Uterus (tissue), 4 donors: ENCODE measurements at places on chromosomes 5 and 9.

DNA sequence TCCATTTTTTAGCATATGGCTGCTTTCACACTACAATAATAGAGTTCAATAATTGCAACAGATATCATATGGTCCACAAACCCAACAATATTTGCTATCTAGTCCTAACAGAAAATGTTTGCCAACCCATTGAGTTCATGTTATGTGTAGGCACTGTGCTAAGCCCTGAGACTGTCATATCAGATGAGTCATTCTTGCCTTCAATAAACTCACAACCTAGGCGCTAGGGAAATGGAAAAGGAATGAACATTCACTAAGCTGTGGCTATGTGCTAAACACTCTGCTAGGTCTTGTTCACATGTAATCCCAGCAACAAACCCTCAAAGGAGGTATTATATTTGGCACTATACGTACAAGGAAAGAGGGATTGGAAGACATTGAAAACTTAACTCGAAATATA is 8.4 kb upstream of the TIMD4 start:
- H3K27me3 ChIP-seq = no peaks in the 10 kb centered on the region
- no peaks in the 10 kb centered on the region for H3K4me1 ChIP-seq
- no peaks in the 10 kb centered on the region for H3K36me3 ChIP-seq
- no peak overlapping the region for H3K27ac ChIP-seq

DNA sequence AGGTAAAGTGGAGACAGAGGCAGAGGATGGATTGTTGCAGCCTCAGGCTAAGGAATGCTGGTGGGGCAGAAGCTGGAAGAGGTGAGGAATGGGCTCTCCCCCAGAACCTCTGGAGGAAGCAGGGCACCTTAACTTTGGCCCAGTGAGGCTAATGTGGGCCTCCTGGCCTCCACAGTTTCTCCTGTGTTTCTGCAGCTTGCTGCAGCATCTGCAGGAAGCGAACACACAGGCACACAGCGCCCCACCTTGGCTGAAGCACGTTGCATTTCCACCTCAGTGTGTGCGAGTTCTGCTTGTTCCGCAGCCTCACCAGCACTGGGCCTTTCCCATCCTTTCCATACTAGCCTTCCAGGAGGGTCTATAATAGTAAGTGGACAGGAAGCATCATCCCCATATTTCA is 27.2 kb upstream of the ASS1 start:
- DNase-seq = no peak
- H3K4me1 ChIP-seq = no peaks in the 10 kb centered on the region
- no peak overlapping the region for H3K4me3 ChIP-seq
- no peaks in the 10 kb centered on the region for H3K36me3 ChIP-seq
- H3K27ac ChIP-seq = no peak overlapping the region

DNA sequence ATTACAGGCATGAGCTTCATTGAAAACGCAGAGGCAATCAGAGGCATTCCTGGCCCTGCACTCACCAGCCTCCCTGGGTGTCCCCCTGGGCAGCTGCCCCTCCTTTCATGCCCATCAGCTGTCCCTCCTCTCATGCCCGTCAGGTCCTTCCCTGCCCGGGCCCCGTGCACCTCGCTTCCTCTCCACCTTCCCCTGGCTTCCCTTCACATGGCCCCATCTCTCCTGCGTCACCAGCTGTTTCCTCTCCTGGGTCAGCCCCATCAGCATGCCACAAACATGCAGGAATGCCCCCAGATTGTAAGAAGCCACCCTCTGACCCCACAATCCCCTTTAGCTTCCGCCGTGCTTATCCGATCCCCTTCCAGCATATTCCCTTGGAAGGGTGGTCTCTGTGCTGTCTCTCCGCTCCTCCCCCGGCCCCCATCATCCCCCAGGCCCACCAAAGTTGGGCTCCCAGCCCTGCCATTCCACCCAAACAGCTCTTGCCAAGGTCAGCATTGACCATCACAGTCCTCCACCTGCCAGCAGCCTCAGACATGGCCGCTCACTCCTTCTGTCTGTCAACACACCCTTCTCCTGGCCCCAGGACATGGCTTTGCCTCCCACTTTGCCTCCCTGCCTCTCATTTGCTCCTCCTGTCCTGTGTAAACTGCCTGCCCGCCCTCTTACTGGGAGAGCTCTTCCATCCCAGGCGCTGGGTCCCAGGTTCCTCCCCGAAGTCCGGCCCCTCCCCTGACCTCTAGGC is 98.6 kb upstream of the IER5L start:
- no peaks in the 10 kb centered on the region for H3K4me1 ChIP-seq
- peak; percentile 11 for DNase-seq
- H3K27ac ChIP-seq = no peak overlapping the region
- H3K36me3 ChIP-seq = no peaks in the 10 kb centered on the region
- no peak overlapping the region for H3K4me3 ChIP-seq

- H3K36me3 ChIP-seq = no peaks in the 10 kb centered on the region
- no peak for DNase-seq
- H3K27ac ChIP-seq = no peak overlapping the region
These were observed 1962.9 kb upstream of the CDH6 start for GRCh38 chr5:29230591-29230990.

DNA sequence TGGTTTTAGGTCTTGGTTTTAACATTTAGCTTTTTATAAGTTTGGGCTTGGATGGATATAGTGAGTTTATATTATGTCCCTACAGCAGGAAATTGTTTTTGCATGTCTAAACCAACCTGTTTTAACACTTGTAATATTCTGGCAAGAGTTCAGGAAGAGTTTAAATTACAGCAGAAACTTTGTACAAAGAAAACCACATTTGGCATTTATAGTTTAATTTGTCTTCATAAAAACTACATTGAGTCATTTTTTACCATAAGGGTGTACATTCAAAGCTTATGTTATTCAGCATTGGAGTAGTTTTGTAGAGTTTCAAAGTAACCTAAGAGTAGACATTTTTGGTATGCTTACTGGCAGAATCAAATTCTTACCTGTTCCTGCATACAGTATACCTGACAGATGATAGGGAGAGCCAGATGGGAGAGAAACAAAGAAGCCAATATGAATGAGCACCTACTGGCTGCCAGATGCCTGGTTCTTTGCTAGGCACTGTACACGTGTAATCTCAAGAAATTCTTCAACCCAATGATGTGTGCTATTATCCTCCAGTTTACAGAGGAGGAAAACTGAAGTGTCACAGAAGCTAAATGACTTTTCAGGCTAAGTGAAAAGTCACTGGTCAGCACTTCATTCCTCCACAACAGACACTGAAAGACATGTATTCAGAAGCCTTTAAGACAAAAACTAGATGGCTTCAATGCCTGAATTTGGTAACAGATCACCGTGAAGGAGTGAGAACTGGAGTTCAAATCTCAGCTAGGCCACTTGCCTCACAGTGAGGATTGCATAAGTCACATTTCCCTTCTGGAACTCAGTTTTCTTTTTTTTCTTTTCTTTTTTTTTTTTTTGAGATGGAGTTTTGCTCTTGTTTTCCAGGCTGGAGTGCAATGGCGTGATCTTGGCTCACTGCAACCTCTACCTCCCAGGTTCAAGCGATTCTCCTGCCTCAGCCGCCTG is 25.9 kb upstream of the ECM2 start:
- no peak for DNase-seq
- no peaks in the 10 kb centered on the region for H3K27me3 ChIP-seq
- H3K4me3 ChIP-seq = no peak overlapping the region
- H3K27ac ChIP-seq = no peak overlapping the region
